ENCODE measurements at places on chromosomes 5 and 9.

- DNase-seq = no peak
Observed at GRCh38 chr5:152542741-152543140, 137.7 kb upstream of the NMUR2 start.

- DNase-seq = no peak
Observed at GRCh38 chr9:19138084-19138483, 10.8 kb upstream of the PLIN2 start.

GRCh38 chr9:36881743-36882441, 152.2 kb downstream of the PAX5 start:
- no peak for DNase-seq

DNA sequence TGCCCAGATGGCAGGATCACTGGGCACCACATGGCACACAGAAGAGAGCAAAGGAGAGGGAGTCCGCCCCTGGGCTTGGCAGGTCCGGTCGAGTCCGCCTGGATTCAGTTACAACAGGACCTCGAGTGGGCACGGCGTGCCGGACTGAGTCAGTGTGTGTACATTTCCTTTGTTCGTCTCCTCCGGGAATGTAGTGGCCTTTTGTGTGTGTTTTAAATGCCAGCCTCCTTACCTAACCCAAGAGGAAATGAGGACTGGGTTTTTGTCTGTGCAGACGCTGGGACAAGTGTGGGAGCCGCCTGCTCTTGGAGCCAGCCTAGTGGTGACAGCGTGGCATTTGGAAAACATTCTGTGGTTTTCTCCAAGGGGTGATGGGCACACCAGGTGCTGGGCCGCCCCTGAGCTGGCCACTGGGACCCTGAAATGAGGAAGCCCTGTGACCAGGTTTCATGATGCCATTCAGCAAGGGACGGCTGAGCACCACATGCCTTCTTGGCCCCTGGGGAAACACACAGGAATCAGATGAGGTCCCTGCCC, 9.6 kb downstream of the NEK6 start:
- no peak for DNase-seq

- DNase-seq = no peak
Observed at GRCh38 chr5:138833080-138833479, 42.1 kb downstream of the LRRTM2 start.

- DNase-seq = no peak
Observed at GRCh38 chr5:12669326-12669725, 765.1 kb upstream of the CTNND2 start.

DNA sequence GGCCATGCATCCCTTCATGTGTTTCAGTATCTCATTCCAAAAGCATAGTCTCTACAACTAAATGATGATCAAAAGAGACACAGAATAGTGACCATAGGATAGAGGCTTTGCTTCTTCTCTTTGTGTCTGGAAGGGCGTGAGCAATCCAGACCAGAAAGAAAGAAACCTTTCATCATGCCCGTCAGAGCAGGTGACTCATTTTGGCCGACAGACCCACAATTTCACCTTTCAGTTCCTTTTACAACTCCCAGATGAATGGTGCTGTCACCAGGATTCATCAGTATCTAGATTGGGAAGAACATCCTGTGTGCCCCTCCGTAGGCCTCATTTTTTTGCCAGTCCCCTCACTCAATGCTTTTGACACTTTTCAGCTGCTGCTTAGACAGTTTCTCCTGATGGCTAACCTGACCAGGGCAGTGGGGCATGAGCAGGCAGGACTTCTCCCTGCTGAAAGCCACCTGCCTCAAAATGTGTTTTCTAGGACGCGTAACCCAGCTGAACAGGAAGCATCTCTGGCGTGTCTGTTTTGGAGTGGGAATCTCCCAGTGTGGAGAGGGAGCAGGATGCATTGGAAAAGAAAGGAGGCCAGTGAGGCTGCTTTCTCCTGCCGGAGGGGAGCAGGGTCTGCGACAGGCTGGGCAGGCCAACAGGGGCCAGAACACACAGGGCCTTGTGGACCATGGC, 21.2 kb downstream of the ABLIM3 start:
- DNase-seq = no peak

GRCh38 chr5:143791848-143792731, 19.9 kb upstream of the HMHB1 start:
- DNase-seq = no peak

- no peak for DNase-seq
Observed at GRCh38 chr5:74028976-74029375, 403.0 kb downstream of the ARHGEF28 start.

DNA sequence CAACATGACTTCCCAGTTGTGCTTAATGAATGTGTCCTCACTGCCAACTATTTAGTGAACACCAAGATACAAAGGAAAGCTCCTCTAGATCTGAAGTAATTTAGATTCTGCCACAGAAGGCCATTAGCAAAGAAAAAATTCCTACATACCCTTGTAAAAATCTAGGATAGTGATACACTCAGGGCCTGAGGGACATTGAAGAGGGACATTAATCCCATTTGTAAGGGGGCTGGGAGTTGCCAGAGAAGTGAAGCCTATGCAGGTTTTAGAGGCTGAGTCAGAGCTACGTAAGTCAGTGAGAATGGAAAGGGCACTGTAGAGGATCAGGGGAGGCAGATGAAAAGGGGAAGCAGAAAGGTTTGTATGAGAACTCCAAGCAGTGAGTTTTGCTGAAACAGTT, 286.9 kb upstream of the TARS1 start:
- no peak for DNase-seq

DNA sequence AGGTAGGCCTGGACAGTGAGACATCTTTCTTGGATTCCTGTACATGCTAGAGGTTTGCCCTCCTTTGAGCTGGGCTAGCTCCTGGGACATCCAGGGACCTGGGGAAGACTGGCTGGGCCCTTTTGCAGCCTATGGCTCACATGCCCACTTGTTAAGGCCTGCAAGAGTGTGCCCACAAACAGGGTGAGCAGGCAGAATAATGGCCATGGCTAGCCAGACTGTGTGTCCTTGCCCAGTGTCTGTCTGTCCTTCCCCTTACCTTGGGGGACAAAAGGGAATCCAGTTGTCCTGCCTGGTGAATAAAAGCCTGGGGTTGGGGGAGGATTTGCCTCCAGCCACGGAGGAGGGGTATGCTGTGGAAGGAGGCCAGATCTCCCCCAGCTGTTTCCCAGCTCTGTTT, 13.0 kb upstream of the CXXC5 start:
- no peak for DNase-seq

DNA sequence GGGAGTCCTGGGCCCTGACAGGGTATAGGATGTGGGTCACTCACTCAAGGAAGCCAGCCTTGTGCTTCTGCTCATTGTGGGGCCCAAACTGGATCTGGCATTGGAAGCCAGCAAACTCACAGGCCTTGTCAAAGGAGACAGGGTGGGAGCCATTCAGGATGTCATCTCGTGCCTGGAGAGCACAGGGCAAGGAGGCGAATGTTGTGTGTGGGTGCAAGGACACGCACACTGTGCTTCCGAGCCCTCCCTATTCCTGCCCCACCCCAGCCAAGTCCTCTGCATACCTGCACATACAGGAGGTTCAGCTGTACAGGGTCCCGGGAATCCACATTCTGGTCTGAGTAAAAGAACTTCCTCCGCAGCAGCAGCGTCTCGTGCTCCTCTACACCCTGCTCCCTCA, 8.1 kb downstream of the TLN1 start:
- no peak for DNase-seq

- no peak for DNase-seq
Observed at GRCh38 chr5:42306287-42306686, 117.0 kb upstream of the GHR start.

GRCh38 chr9:106479679-106480078, 383.3 kb upstream of the ZNF462 start:
- no peak for DNase-seq

GRCh38 chr9:127498298-127498697, 47.0 kb downstream of the LRSAM1 start:
- no peak for DNase-seq

DNA sequence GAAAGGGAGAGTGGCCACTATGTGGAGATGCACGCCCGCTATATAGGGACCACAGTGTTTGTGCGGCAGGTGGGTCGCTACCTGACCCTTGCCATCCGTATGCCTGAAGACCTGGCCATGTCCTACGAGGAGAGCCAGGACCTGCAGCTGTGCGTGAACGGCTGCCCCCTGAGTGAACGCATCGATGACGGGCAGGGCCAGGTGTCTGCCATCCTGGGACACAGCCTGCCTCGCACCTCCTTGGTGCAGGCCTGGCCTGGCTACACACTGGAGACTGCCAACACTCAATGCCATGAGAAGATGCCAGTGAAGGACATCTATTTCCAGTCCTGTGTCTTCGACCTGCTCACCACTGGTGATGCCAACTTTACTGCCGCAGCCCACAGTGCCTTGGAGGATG, 19.8 kb downstream of the RGMB start:
- DNase-seq = no peak

DNA sequence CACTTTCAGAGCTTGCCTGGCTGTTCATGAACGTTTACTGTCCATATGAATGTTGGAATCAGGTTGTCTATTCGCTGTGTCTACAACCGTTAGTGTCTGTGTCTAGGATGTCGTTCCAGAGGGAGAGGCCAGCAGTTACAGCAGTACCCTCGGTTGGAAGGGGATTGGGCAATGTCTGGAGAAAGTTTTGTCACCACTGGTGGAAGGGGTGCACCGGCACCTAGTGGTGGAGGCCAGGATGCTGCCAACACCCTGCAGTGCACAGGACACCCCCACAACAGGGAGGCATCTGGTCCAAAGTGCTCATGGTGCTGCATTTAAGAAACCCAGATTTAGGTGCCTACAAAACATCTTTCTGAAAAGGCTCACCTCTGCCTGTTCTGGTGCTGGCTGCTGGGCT, 220.7 kb downstream of the FANCC start:
- DNase-seq = no peak

DNA sequence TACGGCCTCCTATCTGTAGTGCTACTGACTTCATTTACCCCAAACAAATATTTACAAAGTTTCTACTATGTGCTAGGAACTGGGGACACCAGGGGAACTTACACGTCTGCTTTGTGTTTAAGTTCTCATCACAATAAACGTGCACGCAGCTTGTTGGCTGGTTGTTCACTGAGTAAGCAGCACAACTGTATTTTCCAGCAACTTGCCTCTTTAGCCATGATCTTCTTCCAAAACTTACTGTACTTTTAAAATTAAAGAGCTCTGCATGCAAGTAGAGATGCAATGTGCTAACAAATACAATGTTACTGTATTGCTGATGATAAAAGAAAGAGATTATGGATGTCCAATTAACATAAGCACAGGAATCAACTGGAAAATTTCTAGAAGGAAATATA, 62.8 kb downstream of the RAPGEF1 start:
- no peak for DNase-seq

DNA sequence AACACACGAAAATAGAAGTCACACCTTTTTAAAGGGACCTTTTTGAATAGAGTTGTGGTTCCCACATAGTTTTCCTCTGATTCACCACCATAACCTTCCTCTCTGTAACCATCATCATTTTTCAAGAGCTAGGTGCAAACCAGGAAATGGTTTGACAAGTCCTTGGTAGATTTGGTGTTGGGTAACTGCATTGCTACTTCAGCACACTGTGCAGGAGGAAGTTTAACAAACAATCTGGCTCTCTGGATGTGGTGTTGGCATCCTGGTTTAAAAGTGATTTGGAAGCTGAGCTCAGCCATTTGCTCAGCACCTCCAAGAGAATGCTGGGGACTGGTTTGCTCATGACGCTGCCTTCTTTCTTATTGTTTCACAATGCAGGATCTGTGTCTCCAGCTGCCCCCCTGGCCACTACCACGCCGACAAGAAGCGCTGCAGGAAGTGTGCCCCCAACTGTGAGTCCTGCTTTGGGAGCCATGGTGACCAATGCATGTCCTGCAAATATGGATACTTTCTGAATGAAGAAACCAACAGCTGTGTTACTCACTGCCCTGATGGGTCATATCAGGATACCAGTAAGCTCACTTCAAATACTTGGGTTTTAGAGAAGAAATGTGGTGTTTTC, 213.1 kb downstream of the RFK start:
- DNase-seq = no peak

DNA sequence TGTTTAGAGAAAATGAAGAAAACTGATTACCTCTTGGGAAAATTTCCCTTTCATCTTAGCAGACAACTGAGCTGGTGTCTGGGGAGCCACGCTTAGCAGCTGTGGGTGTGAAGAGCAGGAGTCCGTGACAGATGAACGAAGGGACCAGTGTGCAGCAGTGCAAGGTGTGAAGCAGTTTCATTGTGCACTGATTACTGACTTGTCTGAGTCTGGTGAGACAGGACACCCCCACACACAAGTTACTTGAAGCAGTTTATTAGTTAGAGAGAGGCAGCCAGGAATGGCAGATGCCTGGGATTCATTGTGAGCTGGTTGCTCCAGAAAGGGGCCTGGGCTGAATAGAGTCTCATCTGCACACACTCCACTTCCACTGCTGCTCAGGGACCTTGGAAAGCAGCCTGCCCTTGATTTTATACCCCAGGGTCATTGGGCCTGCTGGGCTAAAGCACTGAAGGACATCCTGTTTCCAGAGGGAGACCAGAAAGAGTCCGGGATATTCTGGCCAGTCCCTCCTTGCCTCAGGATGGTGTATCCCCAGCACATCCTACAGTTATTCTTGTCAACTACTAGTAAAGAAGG, 47.4 kb downstream of the FBXL7 start:
- no peak for DNase-seq

DNA sequence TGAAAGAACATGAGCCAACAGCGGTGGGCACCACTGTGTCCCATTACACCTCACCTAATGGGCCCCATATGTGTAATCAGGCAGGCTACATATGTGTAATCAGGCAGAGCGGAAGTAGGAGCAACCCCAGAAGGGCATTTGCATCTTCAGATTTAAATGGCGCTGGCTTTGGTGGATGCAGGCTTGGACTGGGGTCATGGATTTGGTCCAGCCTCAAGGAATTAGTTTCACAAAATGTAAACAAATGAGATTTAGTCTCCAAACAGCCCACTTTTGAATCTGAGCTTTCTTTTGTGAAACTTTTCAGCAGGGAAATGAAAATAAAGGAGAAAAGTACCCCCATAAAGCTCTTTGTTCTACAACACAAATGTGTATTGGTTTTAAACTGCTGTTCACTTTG, 161.3 kb downstream of the LPAR1 start:
- DNase-seq = no peak
